ENCODE measurements at places on chromosomes 4 and X.

DNA sequence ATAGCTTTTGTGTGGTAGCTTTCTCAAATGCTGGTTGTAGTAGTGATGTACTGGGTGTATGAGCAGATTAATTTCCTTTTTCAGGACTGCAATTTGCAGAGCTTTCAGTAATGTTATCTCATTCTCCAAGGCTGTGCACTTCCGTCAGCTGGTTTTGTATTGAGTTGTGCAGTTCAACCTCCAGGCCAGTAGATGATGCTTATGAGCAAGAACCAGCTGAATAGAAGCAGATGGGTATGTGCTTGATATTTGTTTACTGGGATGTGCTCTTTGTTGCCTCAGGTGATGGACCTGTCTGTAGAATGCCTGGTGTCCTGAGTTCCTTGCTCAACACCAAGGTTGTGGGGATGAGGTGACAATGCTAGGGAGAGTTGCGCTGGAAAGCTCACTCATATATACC lies 462.8 kb downstream of the PCDH18 start:
- DNase-seq = no peak

- DNase-seq = peak; percentile 43
Observed at GRCh38 chrX:80335062-80335830, 85.0 kb upstream of the TENT5D start.

DNA sequence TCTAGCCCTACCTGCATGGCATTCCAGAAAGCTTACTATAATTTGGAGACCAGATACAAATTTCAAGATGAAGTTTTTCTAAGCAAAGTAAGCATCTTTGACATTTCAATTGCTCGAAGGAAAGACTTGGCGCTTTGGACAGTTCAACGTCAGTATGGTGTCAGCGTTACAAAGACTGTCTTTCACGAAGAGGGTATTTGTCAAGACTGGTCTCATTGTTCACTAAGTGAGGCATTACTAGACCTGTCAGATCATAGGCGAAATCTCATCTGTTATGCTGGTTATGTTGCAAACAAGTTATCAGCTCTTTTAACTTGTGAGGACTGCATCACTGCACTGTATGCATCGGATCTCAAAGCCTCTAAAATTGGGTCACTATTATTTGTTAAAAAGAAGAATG lies 17.6 kb downstream of the THAP9 start:
- no peak for DNase-seq

GRCh38 chr4:61041527-61041926 lies 158.6 kb upstream of the ADGRL3 start:
- DNase-seq = no peak

DNA sequence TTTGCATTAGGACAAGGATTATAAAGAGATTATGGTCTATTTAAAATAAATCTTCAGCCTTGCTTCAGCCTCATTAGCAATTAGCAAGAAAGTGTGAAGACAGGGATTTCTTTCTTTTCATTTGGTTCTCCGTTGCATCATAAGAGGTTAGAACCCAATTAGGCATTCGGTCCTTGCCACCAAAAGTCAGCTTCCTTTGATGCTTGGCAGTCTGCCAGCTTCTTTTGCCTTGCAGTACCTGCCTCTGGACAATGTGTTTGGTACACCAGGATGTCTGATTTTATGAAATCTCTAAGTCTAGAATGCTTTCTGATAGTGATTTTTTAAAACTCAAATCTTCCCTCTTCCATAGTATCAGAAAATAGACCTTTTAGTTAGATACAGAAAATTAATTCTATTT lies 12.4 kb downstream of the SMIM20 start:
- no peak for DNase-seq

GRCh38 chrX:5113128-5113527 lies 1115.5 kb downstream of the NLGN4X start:
- DNase-seq = peak; percentile 20

- no peak for DNase-seq
Observed at GRCh38 chr4:147816382-147817254, 84.7 kb downstream of the ARHGAP10 start.

GRCh38 chr4:16248605-16249004 lies 22.3 kb upstream of the TAPT1 start:
- DNase-seq = no peak

- DNase-seq = peak; percentile 66
Observed at GRCh38 chr4:162350331-162350730, 186.5 kb upstream of the FSTL5 start.

- DNase-seq = no peak
Observed at GRCh38 chr4:56648824-56649151, 32.3 kb downstream of the HOPX start.

GRCh38 chrX:12985331-12985730 lies 10.4 kb downstream of the TMSB4X start:
- DNase-seq = no peak

GRCh38 chr4:10015140-10015753 lies 6.0 kb downstream of the SLC2A9 start:
- peak; percentile 61 for DNase-seq

GRCh38 chr4:79823148-79823763 lies 249.8 kb downstream of the ANTXR2 start:
- DNase-seq = peak; percentile 3

- no peak for DNase-seq
Observed at GRCh38 chr4:21211846-21212245, 511.6 kb downstream of the PACRGL start.

DNA sequence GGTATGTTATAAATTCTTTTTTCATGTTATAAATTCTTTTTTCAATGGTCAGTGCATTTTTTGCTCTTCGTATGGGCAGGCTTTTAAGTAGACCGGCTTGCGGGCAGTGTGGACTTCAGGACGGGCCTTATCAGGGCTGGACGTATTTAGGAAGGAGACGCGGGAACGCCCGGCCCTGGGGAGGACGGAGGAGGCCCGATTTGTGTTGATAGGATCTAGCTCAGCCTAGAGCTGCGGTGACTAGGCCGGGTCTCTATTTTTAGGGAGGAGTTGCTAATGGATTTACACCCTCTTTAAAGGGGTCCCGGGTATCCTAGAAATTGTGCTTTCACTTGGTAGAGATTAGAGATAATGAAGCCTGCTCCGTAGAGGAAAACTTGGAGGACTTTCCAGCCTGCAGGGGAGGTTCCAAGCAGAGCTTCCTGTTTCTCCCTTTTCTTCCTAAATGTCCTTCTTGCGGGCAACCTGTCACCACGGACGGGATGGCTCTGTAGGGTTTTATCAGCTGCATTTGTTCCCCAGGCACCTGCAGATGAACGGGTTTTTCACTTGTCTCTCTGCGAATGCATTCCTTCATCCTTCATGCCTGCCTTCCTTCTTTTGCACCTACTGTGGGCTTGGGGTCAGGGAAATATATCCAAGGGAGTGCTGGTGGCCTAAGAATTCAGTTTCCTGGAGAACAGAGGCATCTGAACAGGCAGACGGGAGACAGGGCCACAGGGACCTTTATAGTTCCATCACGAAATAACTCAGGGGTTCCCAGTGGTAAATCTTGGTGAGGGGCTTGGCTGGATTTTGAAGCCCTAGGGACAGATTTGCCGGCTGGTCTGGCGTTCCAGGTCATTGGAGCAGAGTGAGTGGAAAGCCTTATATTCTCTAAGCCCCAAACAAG lies 1.4 kb downstream of the CD99 start:
- DNase-seq = peak; percentile 41

DNA sequence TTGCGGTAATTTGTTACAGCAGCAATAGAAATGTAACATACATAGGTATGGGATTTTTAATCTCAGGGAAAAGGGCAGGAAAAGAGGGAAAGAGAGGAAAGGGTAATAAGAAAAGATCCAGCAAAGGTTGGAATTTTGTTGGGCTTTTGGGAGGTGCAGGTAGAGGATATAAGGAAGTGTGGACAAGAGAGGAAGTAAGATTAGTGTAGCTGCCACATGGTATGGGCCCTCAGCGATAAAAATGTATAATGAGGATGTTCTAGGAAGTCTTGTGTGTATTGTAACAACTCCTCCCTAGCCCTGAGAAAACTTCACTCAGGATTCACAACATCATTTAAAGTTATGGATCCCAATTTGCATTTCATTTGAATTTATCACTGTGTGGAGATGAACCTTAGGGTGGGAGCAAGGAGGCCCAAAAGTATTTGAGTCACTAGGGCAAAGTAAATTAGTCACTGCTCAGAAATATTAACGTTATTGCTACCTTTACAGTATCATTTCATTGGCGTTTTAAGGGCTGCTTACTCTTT lies 2.8 kb upstream of the IL21 start:
- DNase-seq = no peak

DNA sequence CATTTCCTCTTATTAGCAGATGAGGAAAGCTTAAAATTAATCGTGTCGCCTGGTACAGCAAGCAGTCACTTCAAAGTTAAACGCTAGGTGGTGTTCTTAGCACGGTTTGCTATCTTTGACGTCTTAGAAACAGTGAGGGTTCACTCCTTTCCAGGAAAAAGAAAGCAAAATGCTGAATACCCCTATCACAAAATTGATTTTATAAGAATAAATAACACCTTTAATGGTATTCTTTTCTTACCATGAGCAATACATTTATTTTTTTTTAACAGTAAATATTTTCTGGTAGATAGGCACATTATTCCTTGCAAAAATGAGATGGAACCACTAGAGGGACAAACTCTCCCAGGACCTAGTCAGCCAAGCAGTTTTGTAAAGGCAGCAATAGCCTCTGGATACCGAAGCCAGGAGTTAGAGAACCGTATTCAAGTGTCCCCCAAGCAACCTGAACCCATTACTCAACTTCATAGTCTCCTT lies 153.9 kb downstream of the KDR start:
- DNase-seq = peak; percentile 66

GRCh38 chr4:8648816-8649630 lies 56.5 kb downstream of the CPZ start:
- no peak for DNase-seq

DNA sequence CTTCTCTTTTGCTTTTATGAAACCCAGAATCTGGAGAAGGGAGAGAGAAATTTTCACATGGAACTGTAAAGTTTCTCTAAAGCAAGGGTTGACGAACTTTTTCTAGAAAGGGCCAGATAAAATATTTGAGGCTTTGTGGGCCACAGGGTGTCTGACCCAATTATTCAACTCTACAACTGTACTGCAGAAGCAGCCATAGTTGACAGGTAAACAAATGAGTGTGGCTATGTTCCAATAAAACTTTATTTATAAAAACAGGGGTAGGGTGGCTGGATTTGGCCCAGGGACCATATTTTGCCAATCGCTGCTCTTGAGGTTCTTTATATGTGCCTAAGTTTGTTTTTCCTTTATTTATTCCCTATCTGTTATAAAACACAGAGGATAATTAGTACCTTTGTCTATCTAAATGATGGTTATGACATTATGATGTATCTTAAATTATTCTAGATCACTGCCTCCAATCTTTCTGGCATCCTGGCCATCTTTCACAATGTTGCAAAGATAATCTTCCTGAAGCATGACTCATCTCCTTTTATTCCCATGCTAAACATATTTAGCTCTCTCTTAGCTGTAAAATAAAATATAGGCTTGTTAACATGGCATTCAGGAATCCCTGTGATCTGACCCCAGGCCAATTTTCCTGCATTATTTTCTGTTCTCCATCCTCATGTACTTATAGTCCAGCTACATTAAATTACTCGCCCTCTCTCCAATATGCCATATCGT lies 106.8 kb upstream of the CBLL2 start:
- DNase-seq = peak; percentile 49

GRCh38 chrX:53047228-53047627 lies 1.4 kb upstream of the GPR173 start:
- DNase-seq = no peak

DNA sequence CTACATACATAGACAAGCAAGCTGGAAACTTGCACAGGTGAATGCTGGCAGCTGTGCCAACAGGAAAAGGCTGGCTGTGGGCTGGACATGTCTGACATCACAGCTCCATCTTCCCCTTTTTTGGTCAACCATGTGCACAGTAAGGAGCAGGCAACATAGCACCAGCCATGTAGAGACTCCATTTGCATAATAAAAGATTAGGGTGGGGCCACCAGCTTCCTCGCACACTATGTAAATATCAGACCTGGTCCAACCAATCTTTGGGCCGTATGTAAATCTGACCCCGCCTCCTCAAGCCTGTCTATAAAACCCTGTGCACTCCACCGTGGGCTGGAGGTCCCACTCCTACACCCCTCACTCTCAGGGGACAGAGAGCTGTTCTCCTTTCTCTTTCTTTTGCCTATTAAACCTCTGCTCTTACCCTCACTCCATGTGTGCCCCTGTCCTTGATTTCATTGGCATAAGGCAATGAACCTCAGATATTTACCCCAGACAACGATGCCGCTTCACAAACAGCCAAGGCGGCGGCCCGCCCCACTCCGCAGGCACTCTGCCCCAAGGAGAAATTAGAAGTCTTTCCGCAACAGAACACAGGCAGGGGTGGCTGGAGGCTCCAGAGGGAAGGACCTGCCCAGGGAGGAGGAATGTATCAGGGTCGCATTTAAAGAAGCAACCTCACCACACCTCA lies 862.2 kb downstream of the TRIML1 start:
- DNase-seq = no peak

DNA sequence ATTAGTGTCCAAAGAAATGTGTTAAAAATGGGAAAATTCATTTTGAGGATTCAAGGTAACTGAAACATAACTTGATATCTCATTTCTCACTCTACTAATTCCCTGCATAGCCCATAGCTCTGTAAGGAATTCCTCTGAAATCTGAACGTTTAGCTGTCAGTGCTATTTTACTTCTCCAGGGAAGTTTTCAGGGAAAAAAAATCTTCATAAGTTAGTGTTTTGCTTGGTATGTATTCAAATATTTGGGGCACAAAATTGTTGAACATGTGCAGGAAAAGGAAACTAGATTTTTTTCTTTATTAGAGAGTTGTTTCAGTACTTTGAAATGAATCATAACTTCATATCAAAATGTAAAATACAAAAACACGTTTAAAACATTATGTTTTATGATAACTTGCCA lies 891.4 kb downstream of the CENPC start:
- DNase-seq = no peak

GRCh38 chr4:7842384-7843279 lies 97.0 kb downstream of the AFAP1 start:
- DNase-seq = peak; percentile 96

DNA sequence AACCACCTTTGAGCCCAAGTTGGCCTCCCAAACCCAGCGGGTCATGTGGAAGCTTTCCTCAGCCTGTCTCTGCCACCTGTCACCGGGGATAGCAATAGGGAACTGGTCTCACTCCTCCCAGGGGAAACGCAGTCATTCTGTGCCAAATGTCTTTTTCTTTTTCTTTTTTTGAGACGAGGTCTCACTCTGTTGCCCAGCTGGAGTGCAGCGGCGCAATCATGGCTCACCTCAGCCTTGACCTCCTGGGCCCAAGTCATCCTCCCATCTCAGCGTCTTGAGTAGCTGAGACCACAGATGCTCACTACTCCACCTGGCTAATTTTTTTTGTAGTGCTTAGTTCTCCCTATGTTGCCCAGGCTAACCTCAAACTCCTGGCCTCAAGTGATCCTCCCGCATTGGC lies 40.3 kb downstream of the MED28 start:
- DNase-seq = no peak

GRCh38 chr4:80967346-80967745 lies 63.2 kb upstream of the BMP3 start:
- no peak for DNase-seq

DNA sequence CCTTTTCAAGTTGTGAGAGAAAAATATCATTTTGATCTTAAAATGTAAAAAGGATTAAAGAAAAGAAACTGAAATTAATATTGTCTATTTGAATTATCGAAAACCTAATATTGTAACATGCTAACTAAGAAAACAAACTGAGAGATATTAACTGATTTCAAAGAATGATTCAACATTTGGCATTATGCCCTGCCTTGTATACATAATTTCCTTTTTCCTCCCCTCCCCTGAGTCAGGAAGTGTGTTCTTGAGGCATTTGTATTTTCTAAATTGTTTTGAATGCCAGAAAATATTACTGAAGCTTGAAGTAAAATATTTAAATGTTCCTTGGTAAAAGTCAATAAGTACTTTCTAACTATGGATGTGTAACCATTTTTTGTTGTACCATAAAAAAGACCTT lies 49.4 kb downstream of the RPS6KA3 start:
- DNase-seq = peak; percentile 68
